ENCODE measurements at places on chromosomes 16 and 17.

DNA sequence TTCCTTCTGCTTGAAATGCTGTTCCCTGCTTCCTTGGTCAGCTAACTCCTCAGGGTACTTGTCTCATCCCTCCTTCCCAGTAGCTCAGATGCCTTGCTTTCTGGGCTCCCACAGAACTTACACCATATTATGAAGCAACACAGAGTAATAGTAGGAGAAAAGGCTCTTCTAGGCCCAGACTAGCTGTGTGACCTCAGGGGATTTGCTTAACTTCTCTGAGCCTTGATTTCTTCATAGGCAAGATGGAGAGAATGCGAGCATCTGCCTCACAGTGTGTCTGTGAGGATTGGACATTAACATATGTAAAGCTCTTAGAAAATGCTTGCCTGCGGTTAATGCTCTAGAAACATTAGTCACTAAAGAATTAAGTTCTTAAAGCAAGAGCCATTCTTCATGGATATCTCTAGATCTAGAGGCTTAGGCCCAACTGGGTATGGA is 22.3 kb upstream of the PECAM1 start:
- DNase-seq = no peak

DNA sequence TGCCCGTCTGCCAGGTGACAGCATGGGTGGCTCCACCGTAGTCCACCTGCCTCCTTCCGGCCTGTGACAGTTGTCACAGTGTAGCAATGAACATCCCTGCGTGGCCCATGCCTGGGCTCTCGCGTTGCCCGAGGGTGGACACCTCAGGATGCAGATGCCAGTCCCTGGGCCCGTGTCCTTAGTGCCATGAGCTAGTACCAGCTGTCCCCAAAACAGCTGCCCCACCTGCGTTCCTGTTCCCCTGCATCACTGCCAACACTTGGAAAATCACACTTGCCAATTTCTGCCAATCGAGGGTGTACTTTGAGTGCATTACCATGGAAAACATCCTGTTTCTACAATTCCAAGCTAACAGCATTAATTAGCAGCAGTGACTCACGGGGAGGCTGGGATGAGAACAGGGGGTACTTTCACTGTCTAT is 9.0 kb upstream of the C16orf95 start:
- DNase-seq = no peak

- DNase-seq = no peak
Observed at GRCh38 chr16:87978127-87978526, 26.9 kb downstream of the BANP start.

- DNase-seq = no peak
Observed at GRCh38 chr17:31279401-31279800, 17.6 kb downstream of the OMG start.

GRCh38 chr16:3187798-3188674 is at the start of gene OR1F1:
TSS of gene OR1F1 (plus strand) at chr16:3188204.
- DNase-seq = peak; percentile 69

DNA sequence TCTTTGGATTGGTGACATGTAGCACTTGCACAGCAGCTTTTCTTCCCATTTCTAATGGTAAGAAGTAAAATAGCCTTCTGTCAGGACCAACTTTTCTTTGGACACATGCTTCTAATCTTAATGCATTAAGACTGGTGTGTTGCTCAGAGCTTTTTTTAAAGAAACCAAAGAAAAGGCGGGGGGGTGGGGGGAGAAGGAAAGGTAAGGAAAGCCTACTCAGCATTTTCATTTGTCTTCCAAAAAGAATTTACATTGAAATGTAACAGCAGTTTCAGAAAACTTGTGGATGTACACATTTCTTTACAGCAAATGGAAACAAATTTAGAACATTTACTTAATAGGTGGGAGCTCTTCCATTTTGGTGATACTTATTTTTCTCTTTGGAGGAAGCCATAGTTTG is 49.6 kb downstream of the NLK start:
- DNase-seq = no peak

DNA sequence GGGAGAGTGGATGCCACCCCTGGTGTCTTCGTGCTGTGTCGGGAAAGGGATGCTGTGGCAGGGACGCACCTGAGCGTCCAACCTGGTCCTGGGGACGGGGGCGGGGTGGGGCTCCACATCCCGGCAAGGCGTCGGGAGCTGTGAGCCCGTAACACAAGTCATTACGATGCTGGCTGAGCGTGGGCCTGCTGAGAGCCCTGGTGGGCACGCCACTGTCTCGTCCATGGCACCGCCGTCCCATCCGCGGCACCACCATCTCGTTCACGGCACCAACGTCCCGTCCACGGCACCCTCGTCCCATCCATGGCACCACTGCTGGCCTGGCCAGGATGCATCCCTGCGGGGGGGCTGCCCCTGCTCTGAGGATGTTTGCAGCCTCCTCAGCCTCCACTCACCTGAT is 24.1 kb upstream of the GNG13 start:
- DNase-seq = no peak

- DNase-seq = peak; percentile 14
Observed at GRCh38 chr16:12141073-12141951, 164.8 kb downstream of the SNX29 start.

DNA sequence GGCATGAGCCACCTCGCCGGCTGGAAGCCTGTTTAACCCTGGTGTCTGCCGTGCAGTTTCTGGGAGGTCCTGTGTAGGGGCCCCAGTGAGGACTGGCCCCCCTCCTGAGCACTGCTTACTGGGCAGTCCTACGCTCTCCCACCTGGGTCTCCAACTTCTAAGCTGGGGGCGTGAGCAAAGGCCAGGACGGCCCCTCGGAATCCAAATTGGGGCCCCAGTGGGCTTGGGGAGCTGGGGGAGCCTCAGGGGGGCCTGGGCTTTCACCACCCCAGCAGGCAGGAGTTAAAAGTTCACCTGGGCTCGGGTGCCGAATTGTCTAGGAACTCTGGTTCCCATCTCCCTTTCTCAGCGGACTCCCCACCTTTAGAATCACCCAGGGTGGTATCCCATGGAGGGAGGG is 7.2 kb upstream of the SLC38A10 start:
- no peak for DNase-seq

DNA sequence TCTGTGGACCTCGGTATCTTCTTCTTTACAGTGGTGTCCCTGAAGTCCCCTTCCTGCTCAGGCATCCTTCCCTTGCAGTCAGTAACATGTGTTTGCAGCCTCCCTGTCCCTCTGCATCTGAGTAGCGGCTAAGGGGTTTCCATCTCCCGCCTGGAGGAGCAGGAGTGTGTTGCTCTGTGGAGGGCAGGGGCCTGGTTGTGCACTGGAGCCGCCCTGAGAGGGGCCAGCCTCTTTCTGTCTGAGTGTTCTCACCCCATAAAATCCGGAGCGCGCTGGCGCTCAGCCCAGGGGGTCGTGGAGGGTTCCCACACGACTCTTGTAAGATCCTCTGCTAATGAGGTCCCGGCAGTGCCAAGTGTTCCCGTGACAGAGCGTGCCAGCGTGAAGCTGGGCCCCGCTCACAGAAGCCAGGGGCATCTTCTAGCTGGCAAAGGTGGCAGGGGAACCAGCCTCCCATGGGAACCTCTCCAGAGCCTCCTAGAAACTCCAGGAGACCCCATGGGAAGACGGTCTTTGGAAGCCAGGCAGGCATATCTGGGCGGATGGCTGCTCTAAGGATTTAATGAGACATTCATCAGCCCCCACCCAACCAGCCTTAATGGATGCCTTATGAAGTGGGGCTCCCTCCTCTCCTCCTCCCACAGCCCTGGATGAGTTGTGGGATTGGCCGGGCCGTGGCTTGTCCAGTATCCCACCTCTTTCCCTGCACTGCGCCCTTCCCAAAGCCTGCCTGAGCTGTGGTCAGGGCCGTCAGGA is 91.4 kb upstream of the GSE1 start:
- DNase-seq = no peak

GRCh38 chr16:68454920-68455435 is 6.7 kb upstream of the SMPD3 start:
- no peak for DNase-seq

GRCh38 chr17:45294506-45294905 is 22.3 kb downstream of the MAP3K14 start:
- DNase-seq = no peak

GRCh38 chr17:40436636-40437035 is 6.6 kb upstream of the IGFBP4 start:
- DNase-seq = no peak

GRCh38 chr16:23317751-23318150 is 15.6 kb downstream of the SCNN1B start:
- DNase-seq = no peak

GRCh38 chr17:82228278-82228841 is 482 bp upstream of the SLC16A3 start:
- DNase-seq = no peak

Data from epithelial cell of esophagus (primary cell).